ENCODE measurements at places on chromosomes 3 and 15.

DNA sequence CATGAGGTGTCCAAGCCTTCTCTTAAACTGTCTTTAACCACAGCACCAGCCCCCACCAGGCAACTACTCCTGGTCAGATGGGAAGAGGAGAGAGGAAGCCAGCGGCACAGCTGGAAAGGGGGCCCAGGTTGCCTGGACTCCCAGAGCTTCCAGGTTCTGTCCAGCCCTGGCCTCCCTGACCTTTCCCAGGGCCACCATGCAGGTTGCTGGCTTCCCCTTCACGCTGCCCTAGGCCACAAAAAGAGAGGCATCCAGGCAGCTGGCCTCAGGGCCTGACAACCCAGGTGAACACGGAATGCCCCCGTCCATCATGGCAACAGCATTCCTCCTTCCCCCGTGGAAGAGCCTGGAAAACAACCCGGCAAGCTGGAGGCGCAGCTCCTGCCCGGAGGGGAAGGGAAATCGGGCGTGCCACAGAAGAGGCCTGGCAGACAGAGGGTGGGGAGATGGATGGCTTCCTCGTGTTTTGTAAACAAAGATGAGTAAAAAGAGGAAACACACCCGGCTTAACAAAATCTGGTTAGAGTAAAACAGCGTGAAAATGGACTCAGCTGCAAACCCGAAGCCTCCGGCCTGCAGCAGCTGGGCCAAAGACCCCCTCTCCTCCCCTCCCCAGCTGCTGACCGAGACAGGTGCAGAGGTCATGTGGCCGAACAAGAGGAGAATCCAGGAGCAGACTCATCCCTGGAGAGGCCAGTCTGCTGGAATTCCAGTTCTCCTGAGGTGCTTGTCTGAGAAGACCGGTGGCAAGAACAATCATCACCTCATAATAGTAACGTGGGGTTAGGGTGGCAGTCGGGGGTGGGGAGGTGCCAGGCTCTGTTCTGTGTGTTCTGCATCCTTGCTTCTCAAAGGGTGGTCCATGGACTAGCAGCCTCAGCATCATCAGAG, 15.5 kb downstream of the BMF start:
- DNase-seq = no peak

- DNase-seq = no peak
These were observed 833 bp downstream of the MAN2A2 start for GRCh38 chr15:90903733-90904536.

- no peak for DNase-seq
These were observed at the start of gene ALDH1A3 for GRCh38 chr15:100879464-100880138. ALDH1A3 (plus strand) TSS chr15:100879831; CDS start chr15:100879908, 77 bp downstream.

GRCh38 chr15:85926834-85927233, 132.1 kb upstream of the KLHL25 start:
- DNase-seq = no peak

DNA sequence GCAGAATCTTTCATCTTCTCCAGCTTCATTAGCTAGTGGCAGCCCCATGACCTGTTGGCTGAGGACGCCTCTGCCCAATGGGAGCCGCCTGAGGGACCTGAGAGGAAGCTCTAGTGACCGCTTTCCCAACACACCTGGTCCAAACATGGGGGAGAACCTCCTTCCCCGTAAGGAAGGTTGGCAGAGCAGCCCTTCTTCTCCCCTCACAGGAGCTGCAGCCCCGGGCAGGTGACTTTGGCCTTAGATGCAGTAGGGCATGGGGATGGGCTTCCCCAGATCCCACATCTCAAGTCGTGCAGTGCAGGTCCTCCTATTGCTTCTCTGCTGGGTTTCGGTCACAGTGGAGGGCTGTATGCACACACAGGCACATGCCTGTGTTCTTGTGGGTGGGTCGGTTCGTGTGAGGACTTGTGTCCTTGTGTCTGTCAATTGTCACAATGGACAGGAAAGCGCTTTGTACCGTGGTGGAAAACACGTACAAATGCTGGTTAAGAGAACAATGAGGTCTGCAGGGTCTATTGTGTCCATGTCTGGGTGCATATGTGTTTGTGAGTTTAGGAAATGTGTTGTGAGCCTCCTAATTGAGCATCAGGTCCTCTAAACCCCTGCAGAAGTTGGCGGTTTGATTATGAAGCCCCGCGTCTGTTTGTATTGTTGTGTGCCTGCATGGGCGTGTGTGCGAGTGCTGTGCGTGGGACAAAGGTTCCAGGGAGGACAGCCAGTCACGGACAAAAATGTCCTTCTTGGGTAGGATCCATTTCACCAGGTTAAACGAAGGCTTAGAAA, 1.4 kb downstream of the ISLR2 start:
- DNase-seq = no peak

DNA sequence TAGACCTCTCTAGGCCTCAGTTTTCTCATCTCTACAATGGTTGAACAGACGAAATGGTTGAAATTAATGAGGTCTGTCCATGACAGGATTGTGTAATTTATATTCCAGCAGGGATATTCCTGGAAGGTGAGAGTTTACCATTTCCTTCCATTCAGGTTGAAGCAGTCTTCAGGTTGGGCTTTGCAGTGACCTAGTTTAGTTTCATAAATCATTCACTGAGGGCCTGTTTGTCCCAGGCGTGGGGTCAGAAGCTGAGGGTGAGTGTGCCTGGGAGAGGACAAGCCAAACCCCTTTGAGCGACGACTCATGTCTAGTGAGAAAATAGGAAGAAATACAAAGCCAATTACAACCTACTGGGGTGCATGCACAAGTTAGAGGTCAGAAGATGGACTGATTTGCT, 57.2 kb upstream of the CACNA2D3 start:
- DNase-seq = no peak

DNA sequence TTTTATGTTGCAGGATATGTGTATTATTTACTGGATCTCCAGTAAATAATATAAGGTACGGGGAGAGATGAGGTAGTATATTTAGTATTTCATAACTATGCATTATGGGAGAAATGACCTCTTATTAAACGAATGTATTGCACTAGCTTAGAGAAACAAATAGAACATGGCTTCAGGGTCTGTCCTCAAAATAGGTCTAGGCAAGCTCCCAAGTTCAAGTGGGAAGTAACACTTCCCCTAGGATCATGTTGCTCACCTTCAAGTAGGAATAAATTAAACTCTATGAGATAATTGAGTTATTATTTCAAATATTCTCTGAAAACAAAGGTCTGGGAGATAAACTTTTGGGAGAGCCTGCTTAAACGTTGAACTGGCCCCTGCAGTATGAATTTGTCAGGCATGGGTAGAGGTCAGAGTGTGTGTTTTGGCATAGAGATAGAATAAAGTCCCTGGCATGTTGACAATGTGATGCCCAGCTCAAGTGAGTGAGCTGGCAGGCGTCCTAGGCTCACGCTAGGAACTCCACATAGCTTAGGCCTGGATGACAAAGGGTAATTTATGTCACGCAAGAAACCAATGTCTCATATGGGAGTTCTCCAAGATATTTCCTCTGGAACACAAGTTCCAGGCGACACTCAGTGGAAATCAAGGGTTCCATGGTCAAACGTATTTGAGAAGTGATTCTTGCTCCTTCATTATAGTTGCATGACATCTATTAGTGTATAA, 236.8 kb downstream of the CACNA2D3 start:
- DNase-seq = no peak

DNA sequence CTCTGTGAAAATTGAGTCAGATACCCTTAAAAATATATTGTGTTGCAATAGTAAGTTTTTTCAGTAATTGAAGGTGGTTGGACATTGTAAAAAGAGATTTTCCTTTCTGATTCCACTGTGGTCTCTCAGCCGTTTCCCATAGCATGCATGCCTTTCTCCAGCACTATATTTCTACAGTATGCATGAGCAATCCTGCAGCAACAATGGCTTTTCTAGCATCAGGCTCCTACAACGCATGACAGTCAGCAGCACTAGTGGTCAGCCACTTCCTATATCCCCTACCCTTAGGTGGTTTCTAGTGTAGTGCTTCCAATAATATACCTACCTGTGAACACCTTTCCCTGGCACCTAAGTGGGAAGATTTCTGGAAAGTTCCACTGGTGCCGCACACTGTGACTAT, 55.4 kb upstream of the SNRPN start:
- no peak for DNase-seq

DNA sequence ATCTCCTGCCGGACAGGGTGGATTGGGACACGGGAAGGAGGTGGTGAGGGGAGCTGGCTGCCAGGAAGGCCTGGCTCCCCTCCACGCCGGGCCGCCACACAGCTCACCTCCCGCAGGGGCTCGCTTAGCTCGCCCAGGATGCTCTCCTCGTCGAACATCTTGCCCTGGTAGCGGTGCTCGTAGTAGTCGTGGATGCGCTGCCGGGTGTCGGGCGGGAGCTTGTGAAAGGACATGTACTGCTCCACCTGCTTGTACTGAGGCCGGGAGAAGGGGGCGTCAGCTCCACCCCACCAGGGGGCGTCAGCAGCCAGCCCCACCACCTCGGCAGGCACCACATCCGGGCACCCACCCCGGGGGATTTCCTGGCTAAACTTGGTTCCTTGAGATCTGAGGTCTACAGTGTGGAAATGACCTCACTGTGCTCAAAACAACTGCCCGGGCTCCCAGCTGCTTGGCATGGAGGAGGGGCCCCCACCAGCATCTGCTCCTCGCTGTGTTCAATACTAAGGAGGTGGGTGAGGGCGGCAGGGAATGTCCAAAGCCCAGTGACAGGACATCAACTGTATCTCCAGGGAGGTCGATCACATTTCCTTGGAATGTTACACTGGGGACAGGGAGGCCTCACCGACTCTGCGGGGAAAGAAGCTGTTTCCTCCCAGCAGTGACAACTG, 43.4 kb downstream of the HCN4 start:
- no peak for DNase-seq

DNA sequence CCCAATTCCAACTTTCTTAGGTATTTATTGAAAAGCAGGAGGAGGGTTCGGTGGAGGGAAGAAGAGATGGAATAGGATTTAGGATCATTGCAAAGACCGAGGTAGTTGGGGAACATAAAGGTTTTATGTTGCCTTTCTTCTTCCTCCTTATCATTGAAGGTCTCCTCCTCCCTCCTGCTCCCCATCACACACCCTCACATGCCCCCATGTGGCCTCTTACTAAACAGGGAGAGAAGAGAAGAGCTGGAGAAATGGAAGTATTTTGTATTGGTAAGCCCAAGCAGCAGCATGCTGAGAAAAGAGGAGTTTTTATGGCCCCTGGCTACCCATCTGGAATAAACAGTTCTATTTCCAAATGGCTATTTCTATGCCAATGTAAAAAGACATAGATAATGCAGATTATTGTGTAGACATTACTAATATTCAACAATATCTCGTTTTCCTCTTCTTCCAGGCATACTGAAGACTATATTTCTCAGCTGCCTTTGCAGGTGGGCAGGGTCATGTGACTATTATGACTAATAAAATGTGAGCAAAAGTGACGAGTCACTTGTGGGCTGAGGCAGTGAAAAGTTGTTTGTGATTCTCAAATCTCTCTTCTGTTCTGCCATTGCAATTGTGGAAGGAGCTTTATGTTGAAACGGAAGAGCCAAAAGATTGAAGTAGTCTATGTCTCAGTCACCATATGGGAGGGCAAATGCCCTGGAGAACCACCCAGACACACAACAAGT, 5.2 kb upstream of the GPR176 start:
- DNase-seq = no peak

- no peak for DNase-seq
These were observed 39.3 kb downstream of the CCR1 start for GRCh38 chr3:46168583-46169345.

DNA sequence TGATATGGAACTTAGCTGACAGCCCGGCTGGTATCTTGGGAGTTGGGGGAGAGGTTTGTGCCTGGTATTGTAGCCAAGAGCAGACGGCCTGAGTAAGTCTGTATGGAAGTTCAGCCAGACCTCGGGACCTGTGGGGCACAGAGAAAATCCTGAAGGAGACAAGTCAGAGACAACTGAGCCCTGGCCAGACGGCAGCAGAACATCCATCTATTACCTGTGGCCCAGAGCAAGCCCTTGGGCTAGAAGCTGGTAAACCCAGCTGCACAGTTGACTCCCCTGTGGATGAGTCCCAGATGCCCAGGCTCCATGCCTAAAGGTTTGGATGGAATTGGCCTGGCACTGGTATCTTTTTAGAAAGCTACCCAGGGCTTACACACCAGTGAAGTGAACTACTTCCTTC, 70.4 kb upstream of the DLG1 start:
- no peak for DNase-seq

DNA sequence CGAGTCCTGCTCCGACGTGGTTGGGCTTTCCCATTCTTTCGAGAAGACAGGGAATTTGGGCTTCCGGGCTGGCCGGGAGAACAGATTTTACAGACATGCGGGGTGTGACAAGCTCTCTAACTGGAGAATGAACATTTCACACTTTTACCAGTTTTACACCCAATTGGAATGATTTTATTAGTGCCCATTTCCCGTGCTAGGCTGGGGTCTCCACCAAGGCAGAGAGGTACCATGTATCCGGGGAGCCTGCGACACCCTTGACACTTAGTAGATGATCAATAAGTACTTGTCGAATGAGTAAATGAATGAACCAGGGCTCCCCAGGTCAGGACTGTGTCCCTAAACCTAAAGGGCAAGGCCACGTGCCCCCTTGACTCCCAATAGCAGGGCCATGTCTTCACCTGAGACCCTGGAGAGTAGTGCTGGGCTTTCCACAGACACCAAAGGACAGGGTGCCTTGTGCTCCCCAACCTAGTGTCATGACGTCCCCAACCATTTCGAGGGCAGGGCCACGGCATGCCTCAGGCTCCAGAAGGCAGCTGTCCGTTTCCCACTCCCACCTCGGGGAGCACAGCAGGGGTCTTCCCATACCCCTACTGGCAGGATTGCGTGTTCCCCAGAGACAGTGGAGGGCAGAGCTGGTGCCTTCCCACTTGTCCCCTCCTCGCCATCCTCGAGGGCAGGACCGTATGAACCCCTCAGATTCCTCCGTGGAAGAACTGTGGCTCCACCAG, 679 bp upstream of the MYD88 start:
- no peak for DNase-seq

GRCh38 chr15:57422113-57422754, 45.9 kb downstream of the CGNL1 start:
- DNase-seq = no peak

DNA sequence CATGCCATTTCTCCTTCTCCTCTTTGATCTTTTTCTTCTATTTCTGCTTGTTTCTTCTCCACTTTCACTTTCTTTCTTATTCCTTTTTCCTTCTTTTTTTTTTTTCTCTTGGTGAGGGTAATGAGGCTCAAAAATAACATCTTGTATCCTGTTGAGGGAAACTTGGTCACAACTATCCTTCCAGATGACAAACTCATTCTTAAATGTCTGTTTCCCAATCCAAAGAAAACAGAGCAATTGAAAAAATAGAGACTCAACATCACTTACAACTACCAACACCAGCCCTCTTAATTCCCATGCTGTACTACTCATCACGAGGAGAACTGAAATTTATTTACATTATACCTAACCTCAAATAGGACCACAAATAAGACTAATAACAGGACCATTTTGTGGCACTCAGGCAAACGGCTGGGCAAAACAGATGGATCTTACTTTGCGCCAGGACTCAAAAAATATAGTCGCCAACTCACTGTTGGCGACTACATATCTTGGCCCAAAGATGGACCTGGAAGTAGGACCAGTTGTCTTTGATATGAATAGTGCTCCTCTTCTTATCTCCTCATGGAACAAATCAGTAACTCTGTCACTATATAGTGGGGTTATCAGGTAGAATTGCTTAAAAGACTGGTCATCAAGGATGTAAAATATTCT, 343.9 kb downstream of the ZBTB20 start:
- DNase-seq = no peak

Measured in hippocampal formation (tissue), 2 donors.